ENCODE measurements at places on chromosomes 13 and 19. TPM values are rescaled to one million over a fixed set of nuclear protein-coding genes. Genes with fewer than 3 reads are reported as not detected.

DNA sequence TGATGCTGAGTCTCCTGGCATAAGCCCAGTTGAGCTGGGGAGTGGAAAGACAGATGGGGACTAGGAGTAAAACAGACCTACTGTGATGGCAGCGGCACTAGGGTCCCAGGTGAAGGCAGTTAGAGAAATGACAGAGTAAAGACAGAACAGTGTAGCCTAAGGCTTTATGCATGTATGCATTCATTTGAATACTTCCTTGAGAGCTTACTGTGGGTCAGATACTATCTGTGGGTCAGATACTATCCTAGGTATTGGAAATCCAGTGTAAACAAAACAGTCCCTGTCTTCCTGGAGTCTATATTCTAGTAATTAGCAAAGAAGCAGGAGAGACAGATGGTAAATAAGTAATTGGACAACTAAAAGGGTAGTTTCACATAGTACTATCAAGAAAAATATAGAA, 73.7 kb upstream of the LRCH1 start:
- no peak overlapping the region for H3K4me3 ChIP-seq
- H3K36me3 ChIP-seq, result no peaks in the 10 kb centered on the region
- H3K27ac ChIP-seq, result no peak overlapping the region
- no peak for DNase-seq
- no peaks in the 10 kb centered on the region for H3K4me1 ChIP-seq

Gene CD79A
- 1.1 TPM for total RNA-seq

DNA sequence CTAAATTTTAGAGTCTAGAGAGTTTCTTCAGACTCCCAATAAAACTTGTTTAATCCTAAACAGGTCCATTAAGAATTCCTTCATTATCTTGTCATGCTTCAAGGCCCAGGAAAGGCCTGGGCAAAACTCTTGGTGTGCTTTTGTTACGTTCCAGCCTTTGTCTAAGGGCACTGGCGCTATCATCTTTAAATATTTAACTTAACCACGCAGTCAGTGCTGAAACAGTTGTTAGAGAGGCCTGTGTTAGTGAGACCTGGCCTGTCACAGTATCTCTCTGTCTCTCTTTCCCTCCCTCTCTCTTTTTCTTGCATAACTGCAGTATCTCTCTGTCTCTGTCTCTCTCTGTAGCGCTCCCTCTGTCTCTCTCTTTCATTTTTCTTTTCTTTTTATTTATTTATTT, 8.2 kb upstream of the OR1M1 start:
- H3K4me1 ChIP-seq, result no peaks in the 10 kb centered on the region
- no peak for DNase-seq
- no peak overlapping the region for H3K4me3 ChIP-seq
- H3K36me3 ChIP-seq, result peaks cover 7% of the 10 kb centered on the region

DNA sequence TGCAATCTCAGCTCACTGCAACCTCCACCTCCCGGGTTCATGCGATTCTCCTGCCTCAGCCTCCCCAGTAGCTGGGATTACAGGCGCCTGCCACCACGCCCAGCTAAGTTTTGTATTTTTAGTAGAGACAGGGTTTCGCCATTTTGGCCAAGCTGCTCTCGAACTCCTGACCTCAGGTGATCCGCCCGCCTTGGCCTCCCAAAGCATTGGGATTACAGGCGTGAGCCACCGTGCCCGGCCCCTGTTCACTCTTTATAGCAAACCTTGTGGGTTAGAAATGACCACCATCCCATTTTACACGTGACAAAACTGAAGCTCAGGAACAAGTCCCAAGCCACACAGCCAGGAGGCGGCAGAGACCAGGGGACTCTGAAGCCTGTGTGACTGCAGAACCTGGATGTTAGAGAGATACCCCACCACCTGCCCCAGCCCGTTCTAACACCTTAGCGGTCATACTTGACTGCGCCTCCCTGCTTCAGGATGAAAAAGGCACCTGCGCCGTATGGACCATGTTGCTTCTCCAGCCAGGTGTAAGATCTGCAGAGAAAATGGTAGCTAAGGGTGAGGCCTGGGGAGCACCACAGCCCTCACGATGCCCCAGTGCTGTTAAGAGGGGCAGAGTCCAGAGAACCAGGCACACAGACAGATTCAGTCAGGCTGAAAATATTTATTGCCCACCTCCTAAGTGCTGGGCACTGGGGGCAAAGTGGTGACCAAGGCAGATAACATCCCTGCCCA, 3.6 kb downstream of the DMAC2 start:
- no peak overlapping the region for H3K4me3 ChIP-seq
- H3K36me3 ChIP-seq, result peaks cover 28% of the 10 kb centered on the region
- H3K4me1 ChIP-seq, result peaks cover 8% of the 10 kb centered on the region
- no peak for DNase-seq
- no peak overlapping the region for H3K27ac ChIP-seq

Gene CYP2A7
- not detected for total RNA-seq

Gene TUBB4A
- total RNA-seq, result 0.21 TPM

DNA sequence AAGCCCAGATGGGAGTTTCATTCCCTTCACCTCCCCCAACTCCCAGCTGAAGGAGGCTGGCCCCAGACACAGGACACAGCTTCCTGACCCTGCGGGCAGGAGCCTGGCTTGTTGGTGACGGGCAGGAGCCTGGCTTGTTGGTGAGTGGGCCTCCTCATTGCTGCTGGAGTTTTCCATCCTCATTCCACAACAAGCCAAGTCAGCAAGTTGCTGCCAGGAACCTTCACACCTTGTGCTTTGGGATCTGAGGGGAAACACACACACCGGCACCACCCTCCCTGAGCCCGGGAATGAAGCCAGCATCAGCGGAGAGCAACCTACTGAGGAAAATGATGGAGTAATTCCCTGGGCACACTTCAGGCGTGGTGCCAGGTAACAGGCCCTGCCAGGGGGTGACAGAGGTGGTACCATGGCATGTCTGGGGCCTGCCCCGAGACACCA, 74.9 kb downstream of the ALOX5AP start:
- no peaks in the 10 kb centered on the region for H3K27me3 ChIP-seq
- no peak for DNase-seq
- no peak overlapping the region for H3K27ac ChIP-seq
- no peak overlapping the region for H3K4me3 ChIP-seq
- peaks cover 4% of the 10 kb centered on the region for H3K4me1 ChIP-seq

Gene KRTDAP
- total RNA-seq, result not detected

GRCh38 chr13:32025730-32026129, 5.8 kb upstream of the FRY start:
- H3K4me1 ChIP-seq, result peaks cover 6% of the 10 kb centered on the region
- no peak overlapping the region for H3K4me3 ChIP-seq
- H3K27me3 ChIP-seq, result no peaks in the 10 kb centered on the region
- no peak overlapping the region for H3K27ac ChIP-seq
- H3K36me3 ChIP-seq, result no peaks in the 10 kb centered on the region

- H3K27me3 ChIP-seq, result peaks cover 11% of the 10 kb centered on the region
- peak overlapping the region; percentile 57 for H3K4me3 ChIP-seq
- H3K27ac ChIP-seq, result peak overlapping the region; percentile 2
- peaks cover 47% of the 10 kb centered on the region for H3K4me1 ChIP-seq
- H3K36me3 ChIP-seq, result no peaks in the 10 kb centered on the region
Observed at GRCh38 chr13:77323858-77324257, 3.0 kb downstream of the MYCBP2 start.

DNA sequence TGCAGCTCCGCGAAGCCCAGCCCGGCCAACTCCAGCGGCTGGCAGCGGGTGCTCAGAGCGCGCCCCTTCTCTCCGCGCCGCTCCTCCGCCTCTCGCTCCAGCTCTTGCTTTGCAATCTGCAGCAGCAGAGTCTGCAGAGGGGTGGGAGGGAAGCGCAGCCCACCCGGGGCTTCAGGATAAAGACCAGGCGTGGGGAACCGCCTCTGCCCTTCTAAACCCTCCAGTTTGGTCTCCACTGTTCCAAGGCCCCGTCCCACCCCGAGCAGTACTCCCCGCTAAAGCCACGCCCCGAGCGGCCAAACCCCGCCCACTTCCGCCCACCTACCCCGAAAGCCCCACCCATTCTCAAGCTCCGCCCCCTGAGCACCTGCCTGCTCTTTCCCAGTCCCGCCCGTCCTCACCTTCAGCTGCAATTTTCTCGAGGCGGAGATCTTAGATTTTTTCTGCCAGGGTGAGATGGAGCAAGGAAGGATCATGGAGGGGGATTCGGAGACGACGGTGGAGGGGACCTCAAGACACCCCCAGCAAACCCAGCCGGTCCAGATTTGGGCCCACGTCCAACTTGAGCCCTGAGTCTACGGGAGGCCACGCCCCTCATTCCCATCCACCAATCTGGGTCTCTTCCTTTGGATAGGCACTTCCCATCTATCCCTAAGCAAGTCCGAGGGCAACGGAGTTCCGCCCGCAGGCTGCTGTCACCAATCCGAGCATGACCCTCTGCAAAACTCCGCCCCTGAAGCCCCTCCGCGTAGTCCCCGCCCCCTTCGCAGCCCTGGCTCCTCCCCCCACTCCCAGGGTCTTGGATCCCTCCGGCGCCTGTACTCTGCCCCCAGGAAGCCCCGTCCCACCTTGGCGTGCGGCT, 1.1 kb downstream of the TNNI3 start:
- H3K27ac ChIP-seq, result no peak overlapping the region
- H3K27me3 ChIP-seq, result peaks cover 18% of the 10 kb centered on the region
- peaks cover 16% of the 10 kb centered on the region for H3K36me3 ChIP-seq
- H3K4me3 ChIP-seq, result no peak overlapping the region

DNA sequence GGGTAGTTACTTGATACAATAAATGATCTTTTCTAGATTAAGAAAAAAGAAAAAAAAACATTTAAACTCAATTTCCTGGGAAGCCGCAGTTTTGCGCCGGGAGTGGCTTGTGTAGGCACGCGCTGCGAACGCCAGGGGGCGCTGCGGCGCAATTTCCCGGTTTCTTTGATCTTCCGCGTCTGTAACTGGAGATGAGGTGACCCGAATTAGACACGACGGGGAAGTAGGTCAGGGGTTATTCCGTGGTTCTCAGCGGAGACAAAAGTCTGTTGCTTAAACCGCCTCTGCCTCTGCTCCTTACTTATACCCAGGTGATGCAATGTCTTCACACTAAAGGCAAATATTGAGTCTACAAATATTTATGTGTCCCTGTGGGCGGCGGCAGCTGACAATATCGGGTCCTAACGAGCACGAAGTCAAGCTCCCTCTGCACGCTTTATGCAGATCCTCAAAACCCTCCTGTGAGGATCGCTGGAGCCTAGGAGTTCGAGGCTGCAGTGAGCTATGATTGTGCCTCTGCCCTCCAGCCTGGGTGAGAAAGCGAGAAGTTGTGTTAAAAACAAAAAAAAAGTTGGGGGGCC, 15.2 kb downstream of the STXBP2 start:
- peaks cover 2% of the 10 kb centered on the region for H3K4me1 ChIP-seq
- no peaks in the 10 kb centered on the region for H3K36me3 ChIP-seq
- peaks cover 9% of the 10 kb centered on the region for H3K27me3 ChIP-seq
- DNase-seq, result peak; percentile 87
- H3K4me3 ChIP-seq, result no peak overlapping the region

DNA sequence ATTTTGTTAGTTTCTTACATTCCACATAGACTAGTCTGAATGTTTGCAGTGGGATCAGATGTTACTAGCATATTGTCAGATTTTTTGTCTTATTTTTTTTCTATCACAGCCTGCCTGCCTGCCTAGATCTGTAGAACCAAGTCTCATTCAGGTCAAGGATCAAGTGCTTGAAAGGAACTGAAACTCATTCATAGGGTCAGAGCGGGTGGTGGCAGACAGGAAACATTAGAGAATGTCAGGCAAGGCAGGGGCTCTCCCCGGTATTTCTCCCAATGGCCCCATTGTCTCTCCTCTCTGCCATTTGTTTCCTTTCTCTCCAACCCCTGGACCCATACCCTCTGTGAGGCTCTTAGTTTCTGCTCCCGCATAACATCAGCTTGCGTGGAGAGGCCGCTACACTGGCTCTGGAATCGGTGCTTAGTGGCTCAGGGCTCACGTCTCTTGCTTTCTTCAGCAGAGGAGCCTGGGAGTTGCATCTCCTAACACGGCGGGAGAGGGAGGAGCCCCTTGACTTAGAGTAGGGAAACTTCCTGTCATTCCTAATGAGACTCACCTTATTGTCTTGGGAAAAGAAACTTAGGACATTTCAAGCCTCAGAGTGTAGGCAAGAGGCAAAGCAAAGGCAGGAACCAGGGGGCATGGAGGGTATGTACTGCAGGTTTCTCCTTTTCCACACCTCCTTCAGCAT, 35.6 kb upstream of the SPATA13 start:
- H3K36me3 ChIP-seq, result no peaks in the 10 kb centered on the region
- H3K4me3 ChIP-seq, result no peak overlapping the region
- peaks cover 3% of the 10 kb centered on the region for H3K27me3 ChIP-seq
- H3K27ac ChIP-seq, result peak overlapping the region; percentile 85

Gene ADM5
- 5.3 TPM for total RNA-seq

- H3K27ac ChIP-seq, result peak overlapping the region; percentile 86
- peaks cover 4% of the 10 kb centered on the region for H3K36me3 ChIP-seq
- H3K27me3 ChIP-seq, result peaks cover 8% of the 10 kb centered on the region
- H3K4me1 ChIP-seq, result peaks cover 50% of the 10 kb centered on the region
Observed at GRCh38 chr13:51645761-51646670, 61.8 kb downstream of the WDFY2 start.

Gene ZNF724
- 10.6 TPM for total RNA-seq

GRCh38 chr19:46715975-46716671, 791 bp downstream of the PRKD2 start:
- H3K27me3 ChIP-seq, result peaks cover 25% of the 10 kb centered on the region
- DNase-seq, result peak; percentile 63
- H3K27ac ChIP-seq, result peak overlapping the region; percentile 98
- peak overlapping the region; percentile 98 for H3K4me3 ChIP-seq
- H3K4me1 ChIP-seq, result peaks cover 24% of the 10 kb centered on the region
- H3K36me3 ChIP-seq, result peaks cover 13% of the 10 kb centered on the region

Gene TGFB1
- 193 TPM for total RNA-seq

All from endothelial cell (in vitro differentiated cells).